ENCODE measurements at places on chromosomes 1 and 21.

DNA sequence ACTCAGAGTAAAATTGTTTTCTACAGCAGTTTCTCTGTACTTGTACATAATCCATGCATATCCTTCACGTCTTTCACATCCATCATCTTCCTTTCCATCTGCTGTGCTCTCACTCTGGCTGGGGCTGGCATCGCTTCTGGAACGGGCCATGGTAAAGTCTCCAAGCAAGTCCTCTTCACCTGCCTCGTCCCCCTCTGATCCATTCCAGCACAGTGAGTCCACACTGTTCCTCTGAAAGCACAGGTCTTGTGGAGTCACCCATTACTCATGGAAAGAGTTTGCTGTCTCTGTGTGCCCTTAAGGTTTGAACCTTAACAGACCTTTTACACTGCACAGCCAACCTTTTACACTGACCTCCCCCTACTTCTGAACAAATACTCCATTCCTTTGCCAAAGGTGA lies 313.6 kb downstream of the ASTN1 start:
- DNase-seq = no peak

GRCh38 chr1:5966543-5967205 lies 25.6 kb downstream of the NPHP4 start:
- DNase-seq = no peak

DNA sequence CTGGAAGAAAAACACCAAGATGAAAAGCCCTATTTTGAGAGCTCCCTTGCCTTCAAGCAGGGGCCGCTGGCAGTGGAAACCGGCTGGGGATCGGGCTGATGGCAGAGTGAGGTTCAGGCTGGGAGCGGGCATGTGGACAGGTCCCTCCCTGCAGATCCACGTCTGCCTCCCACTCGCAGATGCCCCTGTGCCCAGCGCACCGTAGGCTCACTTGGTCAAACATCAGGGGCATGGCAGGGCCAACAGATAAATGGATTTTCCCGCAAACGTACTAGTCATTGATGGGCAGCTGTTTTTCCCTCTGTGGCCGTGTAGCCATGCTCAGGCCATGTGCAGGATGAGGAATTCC lies 6.6 kb upstream of the C1orf174 start:
- DNase-seq = no peak

- no peak for DNase-seq
Observed at GRCh38 chr1:183241471-183241870, 55.4 kb downstream of the LAMC2 start.

GRCh38 chr1:234921266-234922062 lies 207.2 kb downstream of the TOMM20 start:
- DNase-seq = no peak

DNA sequence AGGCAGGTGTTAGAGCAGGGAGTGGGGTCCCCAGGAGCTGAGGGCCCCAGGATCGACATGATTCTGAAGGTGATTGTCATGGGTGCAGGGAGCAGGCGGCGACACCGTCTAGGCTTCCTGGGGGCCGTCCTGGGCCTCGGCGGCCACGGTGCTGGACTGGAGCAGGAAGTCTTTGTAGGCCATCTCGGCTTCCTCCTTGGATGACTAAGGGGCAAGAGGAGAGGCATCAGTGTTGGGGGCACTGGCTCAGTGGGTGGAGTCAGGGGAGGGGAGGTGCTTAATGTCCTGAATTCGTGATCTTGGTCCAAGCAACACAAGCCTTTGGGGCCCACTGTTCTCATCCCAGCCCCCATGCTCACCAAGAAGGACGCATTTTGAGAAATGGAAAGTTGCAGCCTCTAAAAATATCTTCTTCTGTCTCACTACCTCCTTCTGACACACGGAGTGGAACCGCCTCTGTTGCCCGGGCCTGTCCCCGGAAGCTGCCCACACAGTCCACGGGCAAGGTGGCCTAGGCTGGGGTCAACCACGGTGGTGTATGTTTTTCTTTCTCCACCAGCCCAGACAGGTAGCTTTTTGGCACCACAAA lies 8.6 kb upstream of the FCMR start:
- DNase-seq = no peak

GRCh38 chr21:38660333-38661196 lies 145.2 kb upstream of the ETS2 start:
- DNase-seq = no peak

- DNase-seq = no peak
Observed at GRCh38 chr1:80293818-80294217, 1287.3 kb upstream of the ADGRL4 start.

- DNase-seq = no peak
Observed at GRCh38 chr1:44348061-44348485, 7.0 kb downstream of the ERI3 start.

DNA sequence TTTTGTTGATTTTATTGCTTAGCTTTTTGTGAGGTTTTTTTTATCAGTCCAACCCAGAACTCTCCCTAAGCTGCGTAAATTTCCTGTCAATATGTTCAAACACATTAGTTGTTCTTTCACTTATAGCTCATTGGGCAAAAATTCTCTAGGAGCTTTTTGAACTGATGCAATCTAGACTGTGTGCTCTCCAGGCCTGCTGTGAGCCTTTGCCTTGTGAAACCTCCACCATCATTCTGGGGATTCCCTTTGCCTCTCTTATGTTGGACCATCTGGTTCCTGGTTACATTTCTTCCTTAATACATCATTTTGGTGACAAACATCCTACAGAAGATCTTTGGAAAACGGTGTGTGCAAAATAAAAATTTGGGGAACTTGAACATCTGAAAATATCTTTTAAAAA lies 247.2 kb downstream of the LRRC7 start:
- DNase-seq = no peak

- DNase-seq = no peak
Observed at GRCh38 chr1:69491416-69491815, 76.3 kb upstream of the LRRC7 start.

DNA sequence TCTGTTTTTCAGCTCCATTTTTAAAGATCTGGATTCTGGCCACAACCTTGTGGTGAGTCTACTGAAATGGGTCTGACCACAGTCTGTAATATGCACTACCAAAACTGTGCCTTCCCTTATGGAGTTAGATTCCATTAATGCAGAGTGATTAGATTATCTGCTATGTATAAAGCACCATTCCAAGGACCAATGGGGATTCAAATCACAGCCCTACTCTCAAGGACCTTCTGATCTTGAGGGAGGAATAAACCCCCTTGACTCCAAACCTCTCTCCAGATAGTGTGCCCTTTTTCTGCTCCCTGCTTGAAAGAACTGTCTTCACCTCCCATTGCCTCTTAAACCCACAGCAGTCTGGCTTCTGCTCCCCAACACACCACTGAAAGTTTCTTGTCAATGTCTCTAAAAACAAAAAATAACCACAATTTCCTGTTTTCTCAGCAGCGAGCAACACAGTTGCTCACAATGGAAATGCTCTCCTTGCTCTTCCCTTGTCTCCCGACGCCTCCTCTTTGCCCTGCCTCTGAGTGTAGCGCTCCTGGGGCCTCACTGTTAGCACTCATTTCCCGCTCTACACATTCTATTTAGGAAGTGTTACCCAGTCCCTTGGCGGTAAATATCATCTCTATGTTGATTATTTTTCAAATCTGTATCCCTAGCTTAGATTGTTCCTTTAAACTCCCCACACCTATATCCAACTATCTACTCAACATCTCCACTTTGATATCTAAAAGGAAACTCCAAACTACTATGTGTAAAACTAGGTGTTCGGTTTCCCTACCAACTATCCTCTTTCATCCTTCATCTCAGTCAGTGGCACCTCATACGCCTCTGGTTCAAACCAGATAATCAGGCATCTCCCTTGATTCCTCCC lies 13.6 kb downstream of the PCNX2 start:
- DNase-seq = no peak

DNA sequence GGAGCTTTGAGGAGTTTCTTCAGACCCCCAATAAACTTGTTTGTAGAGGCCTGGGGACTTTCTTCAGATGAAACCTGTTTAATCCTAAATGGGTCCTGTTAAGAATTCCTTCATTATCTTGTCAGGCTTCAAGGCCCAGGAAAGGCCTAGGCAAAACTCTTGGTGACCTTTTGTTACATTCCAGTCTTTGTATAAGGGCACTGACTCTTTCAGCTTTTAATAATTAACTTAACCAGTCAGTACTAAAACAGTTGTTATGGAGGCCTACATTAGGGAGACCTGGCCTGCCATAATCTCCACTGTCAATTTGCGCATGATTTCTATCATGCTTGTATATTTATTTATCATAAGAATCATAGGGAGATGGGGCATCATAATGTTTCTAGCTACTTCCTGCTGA lies 110.2 kb downstream of the FCRL5 start:
- DNase-seq = no peak

GRCh38 chr1:105102371-105102770 lies 1352.7 kb downstream of the AMY1C start:
- DNase-seq = no peak

DNA sequence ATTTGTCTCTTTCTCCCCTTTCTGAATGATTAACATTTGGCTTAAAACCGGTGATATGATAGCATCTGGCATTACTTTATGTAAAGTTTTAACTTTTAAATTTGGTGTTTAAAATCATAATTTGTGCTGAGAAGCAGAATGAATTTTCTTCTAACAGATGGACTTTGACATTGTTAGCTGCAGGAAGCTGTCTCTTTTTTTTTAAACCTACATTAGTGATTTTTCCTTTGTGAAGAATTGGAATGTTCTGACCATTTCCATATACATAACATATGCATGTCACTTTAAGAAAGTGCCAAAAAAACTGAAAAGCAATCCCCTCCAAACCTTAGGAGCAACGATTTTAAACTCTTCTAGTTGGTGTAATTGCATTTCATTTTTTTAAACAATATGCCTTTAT lies 22.2 kb downstream of the F3 start:
- DNase-seq = no peak

GRCh38 chr1:196105901-196106300 lies 502.3 kb downstream of the KCNT2 start:
- DNase-seq = no peak

GRCh38 chr1:8473121-8473875 lies 155.4 kb downstream of the SLC45A1 start:
- DNase-seq = no peak

- peak; percentile 37 for DNase-seq
Observed at GRCh38 chr1:109425391-109426280, 612 bp downstream of the PSMA5 start.

GRCh38 chr1:155941845-155942531 lies 550 bp downstream of the RXFP4 start:
- no peak for DNase-seq

DNA sequence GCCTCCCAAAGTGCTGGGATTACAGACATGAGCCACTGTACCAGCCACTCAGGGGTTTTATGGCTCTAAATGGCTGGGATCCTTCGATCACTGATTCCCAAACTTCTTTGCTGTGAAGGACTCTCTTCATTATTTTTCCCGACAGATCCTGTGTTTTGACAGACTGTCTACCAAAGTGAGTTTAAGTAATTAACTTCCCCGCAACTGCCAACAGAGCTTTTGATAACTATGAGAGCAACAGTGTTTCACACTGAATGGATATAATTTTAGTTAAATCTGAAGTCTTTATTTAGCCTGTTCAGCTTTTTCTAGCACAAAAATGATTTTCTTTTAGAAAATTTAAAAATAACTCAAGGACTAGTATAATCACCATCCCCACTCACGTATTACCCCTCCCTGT lies 12.6 kb upstream of the RABIF start:
- no peak for DNase-seq

DNA sequence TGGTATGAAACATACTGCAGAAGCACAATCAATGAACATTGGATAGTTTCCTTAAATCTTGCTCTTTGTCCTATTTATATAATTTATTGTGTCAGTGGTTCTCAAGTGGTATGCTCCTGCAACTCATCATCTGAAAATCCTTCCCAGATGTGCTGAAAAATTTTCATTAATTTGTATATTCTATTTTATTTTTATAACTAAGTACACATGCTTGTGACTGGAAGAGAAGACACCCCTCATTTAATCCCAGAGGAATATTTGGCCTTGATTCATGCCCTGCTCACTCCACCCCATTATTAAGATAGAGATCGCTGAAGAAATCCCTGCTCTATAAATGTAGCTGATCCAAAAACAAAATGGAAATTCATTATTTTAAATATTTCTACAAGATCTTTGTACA lies 870.5 kb upstream of the CXADR start:
- no peak for DNase-seq

DNA sequence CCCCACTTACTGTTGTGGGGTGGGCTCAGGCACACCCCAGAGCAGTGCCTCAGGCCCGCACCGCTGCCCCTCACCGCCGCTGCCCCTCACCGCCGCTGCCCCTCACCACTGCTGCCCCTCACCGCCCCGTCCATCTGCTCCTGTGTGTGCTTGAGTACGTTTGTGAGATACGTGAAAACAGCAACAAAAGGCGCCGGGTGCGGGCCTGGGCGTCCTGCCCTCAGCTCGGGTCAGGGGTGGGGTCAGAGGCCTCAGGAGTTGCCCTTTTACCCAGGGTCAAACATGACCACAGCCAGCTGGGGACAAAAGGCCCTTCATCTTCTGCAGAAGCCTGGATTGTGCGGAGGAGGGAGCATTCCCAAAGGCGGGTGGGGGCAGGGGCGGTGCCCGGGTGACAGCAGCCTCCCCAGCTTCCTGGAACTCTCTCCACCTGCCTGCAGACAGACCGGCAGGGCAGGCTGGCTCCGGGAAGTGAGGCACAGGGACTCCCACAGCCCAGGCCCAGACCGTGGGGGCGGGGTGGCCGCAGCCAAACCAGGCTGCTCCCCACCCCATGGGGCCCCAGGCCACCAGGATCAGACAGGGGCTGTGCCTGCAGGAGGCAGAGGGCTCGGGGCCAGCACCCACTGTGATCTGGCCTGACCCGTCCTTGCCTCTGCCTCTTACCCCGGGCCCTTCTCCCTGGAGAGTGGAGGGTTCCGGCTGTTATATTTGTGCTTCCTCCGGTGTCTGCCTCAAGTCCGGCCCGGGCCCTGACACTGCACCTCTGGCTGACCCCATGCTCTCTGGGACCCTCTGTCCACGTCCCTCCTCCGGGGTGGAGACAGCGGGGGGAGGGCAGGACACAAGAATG lies 2.3 kb upstream of the VWA1 start:
- DNase-seq = no peak

Measured in stimulated activated CD8-positive, alpha-beta memory T cell treated with anti-CD3 and anti-CD28 coated beads, Interleukin-12 subunit alpha, Interleukin-12 subunit beta, amount 100 ng/mL, for 1 hour (primary cell).